ENCODE measurements at places on chromosomes 12 and 14.

- no peak for DNase-seq
Measured at GRCh38 chr14:65333943-65334687, 78.4 kb upstream of the FUT8 start.

GRCh38 chr12:42255221-42255865, 17.3 kb upstream of the YAF2 start:
- no peak for DNase-seq

GRCh38 chr12:128796439-128797118, 27.2 kb downstream of the SLC15A4 start:
- no peak for DNase-seq

DNA sequence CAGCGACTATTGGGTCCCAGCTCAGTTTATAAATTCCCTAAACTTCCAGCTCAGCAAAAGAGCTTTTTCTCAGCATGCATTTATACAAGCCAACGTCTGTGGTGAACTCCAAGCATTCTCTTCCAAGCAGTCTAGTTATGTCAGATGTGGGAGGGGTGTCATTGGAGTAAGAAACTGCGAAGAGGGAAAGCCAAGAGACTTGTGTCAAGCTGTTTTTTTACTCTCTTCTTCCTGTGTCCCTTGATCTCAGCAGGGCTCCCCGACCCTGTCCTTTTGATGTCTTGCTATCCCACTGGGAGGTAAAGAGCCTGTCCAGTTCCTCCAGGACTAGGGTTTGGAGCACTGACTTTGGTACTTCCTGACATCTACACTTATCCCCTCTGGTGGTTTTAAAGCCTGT, 69.0 kb downstream of the PPM1H start:
- DNase-seq, result no peak

DNA sequence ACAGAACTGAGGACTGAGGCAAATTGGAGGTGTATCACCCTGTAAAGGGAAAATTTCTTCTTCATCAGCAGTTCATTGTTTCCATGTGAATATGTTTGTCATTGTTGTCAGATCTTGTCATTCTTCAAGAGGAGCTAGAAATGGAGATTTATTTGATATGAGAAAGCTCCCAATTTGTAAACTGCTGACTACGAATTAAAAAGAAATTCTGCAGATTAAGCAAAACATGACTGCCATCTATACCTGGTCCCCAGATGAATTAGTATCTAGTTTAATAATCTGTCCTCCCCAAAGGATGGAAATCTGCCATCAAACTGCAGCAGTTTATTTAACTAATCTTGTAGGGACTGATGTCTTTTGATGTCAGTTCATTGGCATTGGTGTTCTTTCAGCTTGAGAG, 162.8 kb downstream of the TRHDE start:
- DNase-seq, result no peak

GRCh38 chr12:131771965-131772364, 56.2 kb upstream of the MMP17 start:
- no peak for DNase-seq

DNA sequence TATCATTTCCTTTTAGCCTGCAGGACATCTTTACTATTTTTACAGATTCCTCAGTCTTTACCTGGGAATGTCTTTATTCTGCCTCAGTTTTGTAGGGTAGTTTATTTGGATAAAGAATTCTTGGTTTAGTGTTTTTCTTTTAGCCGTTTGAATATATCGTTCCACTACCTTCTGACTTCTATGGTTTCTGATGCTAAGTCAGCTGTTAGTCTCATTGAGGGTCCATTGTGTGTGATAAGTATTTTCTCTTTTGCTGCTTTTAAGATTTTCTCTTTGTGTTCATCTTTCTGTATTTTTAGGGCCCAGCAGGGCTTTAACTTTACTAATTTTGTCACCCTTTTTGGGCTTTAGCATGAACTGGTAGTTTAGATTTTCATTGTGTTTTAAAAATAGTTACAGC, 113.5 kb downstream of the MNAT1 start:
- DNase-seq, result no peak

DNA sequence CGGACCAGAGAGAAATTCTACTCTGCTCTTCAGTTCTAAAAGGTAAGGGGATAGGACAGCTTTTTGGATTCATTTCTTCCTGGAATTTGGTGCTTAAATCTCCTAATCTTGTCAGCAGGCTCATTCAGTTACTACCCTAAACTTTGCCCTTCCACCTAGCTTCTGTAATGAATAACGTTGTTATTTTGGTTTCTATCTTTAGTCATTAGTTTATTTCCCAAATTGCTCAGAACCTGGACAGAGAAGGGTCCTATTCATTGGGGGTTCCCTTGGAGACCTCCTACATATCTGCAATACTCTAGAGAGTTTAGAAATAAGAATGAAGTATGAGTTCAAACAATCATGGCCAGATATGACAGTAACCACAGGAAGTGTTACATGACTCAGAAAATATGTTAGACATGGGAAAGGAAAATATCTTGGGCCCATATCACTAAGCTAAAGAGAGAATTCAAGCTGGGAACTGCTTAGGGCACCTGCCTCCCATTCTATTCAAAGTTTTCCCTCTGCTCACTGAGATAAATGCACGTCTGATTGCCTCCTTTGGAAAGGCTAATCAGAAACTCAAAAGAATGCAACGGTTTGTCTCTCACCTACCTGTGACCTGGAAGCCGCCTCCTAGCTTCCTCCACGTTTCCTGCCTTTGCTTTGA, 87.9 kb downstream of the GAS2L3 start:
- DNase-seq, result no peak

- no peak for DNase-seq
Measured at GRCh38 chr12:23473071-23473470, 476.4 kb downstream of the SOX5 start.

DNA sequence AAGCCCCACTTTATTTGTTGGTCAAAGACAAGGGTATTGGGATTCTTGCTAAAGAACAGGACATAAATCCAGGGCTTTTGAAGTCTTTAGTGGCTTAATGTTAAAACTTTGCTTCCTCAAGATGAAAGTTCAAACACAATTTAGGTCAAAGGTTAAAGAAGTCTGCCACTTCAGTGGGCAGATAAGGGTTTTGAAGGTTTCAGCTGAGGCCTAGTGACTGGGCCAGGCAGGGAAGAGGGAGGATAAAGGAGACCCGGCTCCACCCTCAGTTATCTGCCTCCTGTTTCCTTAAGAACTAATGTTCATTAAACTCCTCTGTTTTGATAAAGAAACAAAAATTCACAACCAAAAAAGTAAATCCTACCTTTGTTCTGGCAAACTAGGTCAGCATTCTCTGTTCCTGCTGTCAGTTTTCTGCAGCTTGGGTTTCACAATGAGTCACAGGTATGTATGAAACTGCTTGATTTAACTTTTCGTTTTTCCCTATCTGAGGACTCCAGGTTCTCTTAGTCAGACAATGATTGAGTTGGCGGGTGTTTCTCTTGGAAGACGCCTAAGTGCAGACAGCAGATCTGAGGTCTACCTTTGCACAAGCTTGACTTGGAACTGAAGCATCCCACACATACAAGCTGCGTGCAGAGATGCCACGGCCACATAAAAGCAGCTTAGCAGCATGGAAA, 208.3 kb downstream of the EXOC5 start:
- no peak for DNase-seq

GRCh38 chr14:59303216-59303615, 114.7 kb downstream of the DAAM1 start:
- DNase-seq, result no peak

- DNase-seq, result no peak
Measured at GRCh38 chr14:85342858-85343607, 186.9 kb upstream of the FLRT2 start.
